KBM-7 (cell line): ENCODE measurements at places on chromosomes 7 and 10.

GRCh38 chr7:26694713-26695112 is 169.7 kb downstream of the SKAP2 start:
- no peak for DNase-seq

GRCh38 chr7:24760968-24761367 is 3.7 kb upstream of the GSDME start:
- DNase-seq: no peak

- no peak for DNase-seq
These were observed 262.8 kb upstream of the KLF14 start for GRCh38 chr7:130996833-130997231.

DNA sequence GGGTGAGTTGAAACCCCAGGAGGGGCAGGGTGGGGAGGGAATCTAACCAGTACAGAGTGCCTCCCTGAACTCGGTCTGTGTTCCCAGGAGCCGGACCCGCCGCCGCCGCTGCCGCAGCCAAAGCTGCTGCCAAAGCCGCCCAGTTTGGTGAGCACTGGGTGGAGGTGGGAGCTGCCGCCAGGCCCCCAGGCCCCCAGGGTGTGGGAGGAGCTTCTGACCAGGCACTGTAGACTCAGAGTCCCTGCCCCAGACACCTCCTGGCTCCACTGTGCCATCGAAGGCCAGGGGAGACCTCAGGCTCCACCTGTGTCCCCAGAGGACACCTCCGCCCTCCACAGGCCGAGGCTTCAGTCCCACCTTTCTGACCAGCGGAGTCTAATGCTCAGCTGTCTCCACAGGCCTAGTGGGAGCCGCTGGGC is 20.4 kb upstream of the LIMK1 start:
- DNase-seq: no peak

- DNase-seq: no peak
These were observed 1.6 kb downstream of the SUV39H2 start for GRCh38 chr10:14880229-14880628.

GRCh38 chr7:51160411-51160810 is 156.2 kb downstream of the COBL start:
- no peak for DNase-seq

- DNase-seq: no peak
These were observed 2.5 kb upstream of the SLIT1 start for GRCh38 chr10:97188261-97188711.
